HFFc6 (cell line): ENCODE measurements at places on chromosomes 7 and 10. TPM values are rescaled to one million over a fixed set of nuclear protein-coding genes. Genes with fewer than 3 reads are reported as not detected.

C10orf62 gene
- not detected in 3 replicates for total RNA-seq

GRCh38 chr7:146411975-146412374 lies 295.4 kb downstream of the CNTNAP2 start:
- H3K4me1 ChIP-seq = no peaks in the 10 kb centered on the region
- H3K27ac ChIP-seq = no peak overlapping the region
- H3K27me3 ChIP-seq = no peaks in the 10 kb centered on the region
- H3K4me3 ChIP-seq = no peak overlapping the region
- H3K36me3 ChIP-seq = no peaks in the 10 kb centered on the region

GRCh38 chr10:103238506-103239252 lies 7.0 kb upstream of the RPEL1 start:
- peaks cover 33% of the 10 kb centered on the region for H3K4me1 ChIP-seq
- no peaks in the 10 kb centered on the region for H3K36me3 ChIP-seq
- peak; percentile 56 for DNase-seq
- H3K27ac ChIP-seq = peak overlapping the region; percentile 73
- H3K4me3 ChIP-seq = peak overlapping the region; percentile 8

DNA sequence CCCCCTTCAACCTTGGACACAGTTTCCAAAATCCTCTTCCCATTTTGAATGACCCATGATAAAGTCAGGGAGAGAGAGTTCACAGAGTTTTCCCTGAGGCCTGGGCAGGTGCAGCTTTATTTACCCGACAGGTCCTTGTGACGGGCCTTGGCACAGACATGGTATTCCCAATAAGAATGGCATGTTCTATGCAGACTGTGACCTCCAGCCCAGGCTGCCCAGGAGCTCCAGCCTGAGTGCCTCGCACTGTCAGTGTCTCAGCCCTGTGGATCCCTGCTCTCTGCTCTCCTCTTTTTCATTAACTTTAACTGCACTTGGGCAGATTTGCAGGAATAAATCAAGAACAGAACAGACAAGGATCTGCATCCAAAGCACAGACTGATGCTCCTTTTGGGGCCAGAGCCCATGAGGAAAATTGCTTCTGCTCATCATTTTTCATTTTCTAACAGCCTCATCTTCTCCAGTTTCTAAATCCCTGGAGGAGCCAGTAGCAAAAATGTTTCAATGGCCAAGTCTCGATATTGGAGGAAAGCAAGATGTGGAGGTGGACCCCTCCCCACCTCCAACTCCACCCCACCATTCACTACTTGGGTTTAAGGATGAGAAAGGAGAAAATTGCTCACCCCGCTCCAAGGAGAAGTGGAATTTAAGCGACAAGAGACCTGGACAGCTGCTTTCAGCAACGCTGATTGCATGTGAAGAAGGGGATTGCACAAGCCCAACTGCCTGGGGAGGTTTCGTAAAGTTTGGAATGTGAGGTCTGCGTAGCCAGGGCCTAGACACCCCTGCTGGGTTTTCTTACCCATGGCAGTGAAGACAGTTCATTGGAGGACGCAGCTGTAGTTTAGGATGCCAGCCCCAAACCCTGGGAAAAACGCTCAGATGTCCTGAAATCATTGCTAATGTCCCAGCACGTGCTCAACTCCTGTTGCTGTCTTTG lies 225.9 kb downstream of the WDR11 start:
- no peak overlapping the region for H3K4me3 ChIP-seq
- no peaks in the 10 kb centered on the region for H3K4me1 ChIP-seq
- no peak for DNase-seq
- no peak overlapping the region for H3K27ac ChIP-seq
- H3K27me3 ChIP-seq = peaks cover 2% of the 10 kb centered on the region; the same call in 1 of the 2 replicates

- H3K36me3 ChIP-seq = no peaks in the 10 kb centered on the region; the same call in 1 of the 2 replicates
- no peak for DNase-seq
- H3K4me3 ChIP-seq = no peak within 1 kb of the TSS
- H3K4me1 ChIP-seq = no peaks in the 10 kb centered on the region
These were observed at the start of gene SYCE1 for GRCh38 chr10:133565441-133566294. Gene SYCE1 (minus strand): TSS chr10:133565583. CDS start chr10:133565529, 54 bp downstream.

DNA sequence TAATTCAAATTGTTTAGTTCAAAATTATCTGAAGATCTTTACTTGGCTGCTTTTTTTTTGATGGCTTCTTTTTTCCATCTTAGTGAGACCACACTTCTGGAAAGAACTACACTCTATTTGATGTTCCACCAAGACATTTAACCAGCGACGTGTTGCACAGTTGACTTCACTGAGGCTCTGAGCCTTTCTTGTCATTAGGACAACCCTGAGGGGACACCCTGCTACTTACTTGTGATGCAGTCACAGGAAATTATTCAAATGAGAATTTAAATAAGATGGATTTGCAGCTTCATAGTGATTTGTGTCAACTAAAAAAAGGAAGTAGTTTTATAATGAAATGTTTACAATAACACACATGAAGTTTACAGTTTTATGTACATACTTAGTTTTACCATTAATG lies 25.6 kb upstream of the PIK3CG start:
- DNase-seq = no peak
- H3K27ac ChIP-seq = peak overlapping the region; percentile 58
- peaks cover 2% of the 10 kb centered on the region; the same call in 1 of the 2 replicates for H3K27me3 ChIP-seq
- no peaks in the 10 kb centered on the region; the same call in 1 of the 2 replicates for H3K36me3 ChIP-seq
